ENCODE measurements at places on chromosomes 7 and 10.

- DNase-seq = no peak
These were observed 32.0 kb upstream of the ARMS2 start for GRCh38 chr10:122422266-122422989.

GRCh38 chr7:46764100-46764936, 817.6 kb downstream of the TNS3 start:
- DNase-seq = no peak

DNA sequence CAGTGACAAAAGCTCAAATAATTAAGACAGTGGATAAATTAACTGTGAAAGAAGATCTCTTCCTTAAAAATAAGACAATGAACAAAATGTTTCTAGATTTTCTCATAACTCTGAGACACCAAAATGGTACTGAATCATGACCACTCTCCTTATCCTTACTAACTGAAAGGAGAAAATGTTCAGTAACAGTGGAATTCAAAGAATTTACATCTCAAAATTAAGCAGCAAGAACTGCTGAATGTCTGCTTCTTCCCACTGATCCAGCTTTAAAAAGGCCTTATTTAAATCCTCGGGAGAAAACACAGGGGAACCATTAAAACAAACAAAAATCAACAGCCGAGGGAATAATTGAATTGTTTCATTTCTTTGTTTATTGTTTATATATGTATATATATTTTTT, 27.3 kb upstream of the PLXDC2 start:
- no peak for DNase-seq

- no peak for DNase-seq
These were observed 224.2 kb upstream of the LYZL1 start for GRCh38 chr10:29064680-29065079.

GRCh38 chr7:158618745-158619140, 31.1 kb upstream of the PTPRN2 start:
- no peak for DNase-seq

- no peak for DNase-seq
These were observed 1.2 kb upstream of the WDFY4 start for GRCh38 chr10:48683424-48683823.

DNA sequence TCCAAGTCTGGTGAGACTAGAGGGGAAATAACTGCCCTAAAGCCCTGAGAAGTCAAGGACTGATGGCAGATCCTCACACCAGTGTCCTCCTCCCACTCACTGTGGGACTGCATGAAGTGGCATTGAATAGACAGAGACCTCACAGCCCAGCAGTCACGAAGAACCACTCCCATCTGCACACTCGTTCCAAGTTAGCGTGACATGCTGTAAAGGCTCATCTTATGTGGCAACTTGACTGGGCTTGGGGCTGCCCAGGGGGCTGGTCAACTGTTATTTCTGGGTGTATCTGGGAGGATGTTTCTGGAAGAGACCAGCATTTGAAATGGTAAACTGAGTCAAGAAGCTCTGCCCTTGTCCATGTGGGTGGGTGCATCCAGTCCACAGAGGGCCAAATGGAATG, 104.7 kb downstream of the ADARB2 start:
- no peak for DNase-seq

DNA sequence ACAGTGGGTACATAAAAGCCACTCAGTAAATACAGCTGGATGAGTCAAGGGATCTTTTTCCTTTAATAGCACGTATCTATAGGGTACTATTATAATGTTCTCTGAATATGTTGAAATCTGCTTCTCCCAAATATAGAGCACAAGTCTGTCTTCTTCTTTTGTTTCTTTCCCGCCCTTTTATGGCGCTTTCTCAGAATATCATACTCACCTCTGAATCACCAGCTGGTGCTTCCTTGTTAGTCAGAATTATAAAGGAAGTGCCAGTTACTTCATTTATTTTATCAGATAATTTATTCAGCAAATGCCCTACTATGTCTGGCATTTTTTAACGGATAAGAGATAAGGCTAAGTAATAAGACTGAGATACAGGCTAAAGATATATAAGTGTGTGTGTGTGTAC, 772.9 kb downstream of the SORCS3 start:
- no peak for DNase-seq

GRCh38 chr7:124780608-124781007, 15.0 kb upstream of the GPR37 start:
- DNase-seq = no peak

DNA sequence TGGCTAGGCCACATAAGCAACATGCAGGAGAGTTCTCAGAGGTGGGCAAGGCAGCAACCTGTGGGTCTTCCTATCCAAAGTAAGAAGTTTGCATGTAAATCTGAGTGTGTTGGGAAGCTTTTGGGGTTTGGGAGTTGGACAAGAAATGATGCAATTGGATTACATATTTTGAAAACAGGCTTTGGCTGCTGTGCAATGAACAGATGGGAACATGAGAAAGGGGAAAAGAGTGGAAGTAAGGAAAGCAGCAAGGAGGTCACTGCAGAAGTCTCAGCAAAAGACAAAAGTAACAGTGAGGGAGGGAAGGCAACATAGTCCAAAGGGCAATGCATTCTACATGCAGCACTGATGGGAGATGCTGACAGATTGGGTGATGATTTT, 61.1 kb upstream of the C10orf90 start:
- DNase-seq = no peak

DNA sequence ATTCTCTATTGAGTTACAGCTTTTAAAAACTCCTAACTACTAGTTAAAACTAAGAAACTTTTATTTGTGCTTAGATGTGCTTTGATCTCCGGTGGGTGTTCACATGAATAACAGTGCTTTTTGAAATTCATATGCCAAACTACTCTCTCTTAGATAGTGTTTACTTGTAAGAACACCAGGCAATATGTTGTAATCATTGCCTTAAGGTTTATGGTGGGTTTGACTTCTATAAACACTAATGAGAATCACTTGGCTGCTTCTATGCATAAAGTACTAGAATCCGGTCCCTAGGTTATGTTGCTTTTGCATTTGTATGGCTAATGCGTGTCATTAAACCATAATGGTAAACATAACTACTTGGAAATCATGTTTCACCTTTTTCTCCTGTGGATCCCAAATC, 203.9 kb upstream of the VSTM2A start:
- DNase-seq = no peak

DNA sequence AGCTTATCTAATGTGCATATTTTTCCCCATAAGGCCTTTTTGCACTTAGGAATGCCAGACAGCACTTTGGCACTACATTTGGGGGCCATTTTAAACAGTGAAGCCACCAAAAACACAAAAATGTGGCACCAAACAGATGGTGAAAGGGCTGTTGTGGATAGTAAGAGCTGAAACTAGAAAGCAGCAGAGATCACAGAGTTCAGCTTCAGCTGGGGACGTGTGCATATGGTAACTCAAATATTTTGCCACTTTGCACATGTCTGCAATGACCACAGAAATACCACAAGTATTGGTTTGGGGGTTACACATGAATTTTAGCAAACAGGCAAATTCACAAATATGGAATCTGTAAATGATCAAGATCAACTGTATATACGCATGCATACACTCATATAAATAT, 72.8 kb downstream of the PODXL start:
- DNase-seq = no peak

GRCh38 chr7:100914879-100915447, 19.3 kb upstream of the ACHE start:
- no peak for DNase-seq

GRCh38 chr10:98901441-98902110, 334.1 kb downstream of the HPSE2 start:
- no peak for DNase-seq

GRCh38 chr10:73907841-73908517, 3.0 kb upstream of the PLAU start:
- DNase-seq = no peak

- DNase-seq = no peak
These were observed 888.4 kb upstream of the PHF14 start for GRCh38 chr7:10085231-10085630.

- no peak for DNase-seq
These were observed 12.4 kb upstream of the BMPER start for GRCh38 chr7:33892945-33893344.

DNA sequence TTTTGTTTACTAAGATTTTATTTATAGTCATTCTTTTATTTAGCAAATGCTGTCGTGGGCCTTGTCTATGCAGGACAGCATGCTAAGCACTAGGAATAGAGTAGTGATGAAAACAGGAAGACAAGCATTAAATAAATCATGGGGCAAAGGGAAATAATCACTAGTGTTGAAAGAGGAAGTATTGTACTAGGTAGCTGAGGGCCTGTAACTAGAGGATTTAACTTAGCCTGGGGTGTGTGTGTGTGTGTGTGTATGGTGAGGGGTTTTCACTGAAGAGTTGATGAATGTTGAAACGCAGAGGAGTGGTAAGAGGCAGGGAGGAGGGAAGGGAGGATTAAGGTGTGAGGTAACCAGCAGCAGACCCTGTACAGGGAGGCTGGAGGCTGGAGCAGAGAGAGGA, 446.4 kb downstream of the SDK1 start:
- DNase-seq = no peak

- DNase-seq = no peak
These were observed 5.7 kb downstream of the CUBN start for GRCh38 chr10:17123961-17124360.

GRCh38 chr10:126208726-126209302, 179.5 kb downstream of the ADAM12 start:
- no peak for DNase-seq

GRCh38 chr10:78594559-78595268, 474.1 kb upstream of the ZMIZ1 start:
- no peak for DNase-seq
